Heart left ventricle (tissue), 16 donors: ENCODE measurements at places on chromosomes 2 and 18. TPM values are rescaled to one million over a fixed set of nuclear protein-coding genes. Genes with fewer than 3 reads are reported as not detected.

- no peak for DNase-seq
- no peaks in the 10 kb centered on the region for H3K36me3 ChIP-seq
- H3K27ac ChIP-seq: no peak overlapping the region
- no peaks in the 10 kb centered on the region for H3K27me3 ChIP-seq
- H3K4me1 ChIP-seq: peaks cover under 1% of the 10 kb centered on the region
Observed at GRCh38 chr2:63681896-63682295, 93.1 kb downstream of the MDH1 start.

SLC14A1 gene
- 19.4 TPM for total RNA-seq

GRCh38 chr2:42969231-42970150, 177.1 kb upstream of the HAAO start:
- no peaks in the 10 kb centered on the region for H3K27me3 ChIP-seq
- H3K4me3 ChIP-seq: no peak overlapping the region
- H3K27ac ChIP-seq: no peak overlapping the region
- H3K4me1 ChIP-seq: no peaks in the 10 kb centered on the region

C2orf78 gene
- total RNA-seq: not detected

MAP3K19 gene
- total RNA-seq: not detected

DNA sequence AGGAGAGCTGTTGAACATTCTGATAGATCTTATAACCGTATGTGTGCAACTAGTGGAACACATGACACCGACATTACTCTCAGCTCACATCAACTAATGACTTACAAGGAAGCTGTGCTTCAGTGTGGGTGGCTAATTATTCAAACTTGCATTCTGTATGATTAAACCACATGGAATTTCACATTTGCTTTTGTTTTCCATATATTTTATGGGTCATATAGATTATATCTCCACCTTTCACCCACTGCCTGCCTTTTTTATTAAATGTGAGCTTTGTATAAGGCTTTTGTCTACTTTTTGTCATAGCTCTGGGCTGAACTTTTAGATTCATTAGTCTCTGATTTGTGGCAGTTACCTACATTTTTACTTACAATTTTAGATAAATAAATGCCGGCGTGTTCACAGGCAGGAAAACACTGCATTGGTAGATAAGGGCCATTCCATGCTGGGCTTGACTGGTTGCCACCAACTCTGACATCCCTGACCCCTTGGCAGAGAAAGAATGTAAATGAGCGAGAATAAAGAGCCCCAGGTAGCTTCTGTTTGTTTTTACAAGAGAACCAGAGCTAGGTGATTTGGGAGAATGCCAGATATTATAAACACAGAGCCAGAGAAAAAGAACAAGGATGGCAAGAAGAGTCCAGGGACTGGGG, 35.7 kb downstream of the LYPD6 start:
- DNase-seq: no peak
- H3K27ac ChIP-seq: no peak overlapping the region
- no peaks in the 10 kb centered on the region for H3K4me1 ChIP-seq
- H3K4me3 ChIP-seq: no peak overlapping the region
- no peaks in the 10 kb centered on the region for H3K36me3 ChIP-seq

- no peaks in the 10 kb centered on the region for H3K27me3 ChIP-seq
- no peak overlapping the region for H3K27ac ChIP-seq
- no peak for DNase-seq
- no peak overlapping the region for H3K4me3 ChIP-seq
Observed at GRCh38 chr2:163455815-163456214, 280.0 kb downstream of the FIGN start.
